ENCODE measurements at places on chromosomes 3 and 15.

DNA sequence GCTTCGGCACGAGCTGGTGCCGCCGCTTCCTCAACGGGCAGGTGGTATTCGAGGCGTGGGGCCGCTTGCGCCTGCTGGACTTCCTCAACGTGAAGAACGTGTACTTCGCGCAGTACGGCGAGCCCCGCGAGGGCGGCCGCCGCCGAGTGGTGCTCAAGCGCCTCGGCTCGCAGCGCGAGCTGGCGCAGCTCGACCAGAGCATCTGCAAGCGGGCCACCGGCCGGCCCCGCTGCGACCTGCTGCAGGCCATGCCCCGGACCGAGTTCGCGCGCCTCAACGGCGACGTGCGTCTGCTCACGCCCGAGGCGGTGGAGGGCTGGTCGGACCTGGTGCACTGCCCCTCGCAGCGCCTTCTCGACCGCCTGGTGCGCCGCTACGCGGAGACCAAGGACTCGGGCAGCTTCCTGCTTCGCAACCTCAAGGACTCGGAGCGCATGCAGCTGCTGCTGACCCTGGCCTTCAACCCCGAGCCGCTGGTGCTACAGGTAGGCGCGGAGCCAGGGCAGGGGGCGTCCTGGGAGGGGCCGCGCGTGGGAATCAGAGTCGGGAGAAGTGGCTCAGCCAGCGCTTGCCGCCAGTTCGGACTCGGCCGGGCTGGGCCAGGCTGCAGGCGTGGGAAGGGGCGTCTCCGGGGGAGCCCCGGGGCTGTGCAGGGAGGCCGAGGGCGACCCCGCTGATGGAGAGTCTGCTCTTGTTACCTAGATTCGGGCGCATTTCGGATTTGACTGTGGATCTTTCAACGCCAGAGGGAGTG lies 1.1 kb downstream of the DIPK2A start:
- peak; percentile 83 for DNase-seq

DNA sequence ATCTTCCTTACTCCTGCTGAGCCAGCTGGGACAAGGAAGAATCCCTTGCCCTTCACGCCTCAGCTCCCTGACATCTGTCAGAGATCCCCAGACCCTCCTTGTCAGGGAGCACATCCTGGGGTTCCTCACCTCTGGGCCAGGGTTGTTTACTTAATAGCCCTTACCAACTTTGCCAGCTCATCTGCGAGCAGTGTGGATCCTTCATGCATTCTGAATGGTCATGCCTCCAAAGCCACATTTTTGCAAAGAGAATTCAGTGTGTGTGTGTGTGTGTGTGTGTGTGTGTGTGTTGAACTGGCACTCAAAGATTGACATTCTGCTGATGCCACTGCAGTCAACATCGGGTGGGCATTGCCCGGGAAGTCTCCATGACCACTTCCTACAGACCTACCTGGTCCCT lies 112.6 kb downstream of the SLC49A4 start:
- no peak for DNase-seq

GRCh38 chr15:80866936-80867335 lies 87.8 kb downstream of the CEMIP start:
- DNase-seq: no peak

- DNase-seq: no peak
Observed at GRCh38 chr15:68829068-68829467, 8.4 kb upstream of the ANP32A start.

DNA sequence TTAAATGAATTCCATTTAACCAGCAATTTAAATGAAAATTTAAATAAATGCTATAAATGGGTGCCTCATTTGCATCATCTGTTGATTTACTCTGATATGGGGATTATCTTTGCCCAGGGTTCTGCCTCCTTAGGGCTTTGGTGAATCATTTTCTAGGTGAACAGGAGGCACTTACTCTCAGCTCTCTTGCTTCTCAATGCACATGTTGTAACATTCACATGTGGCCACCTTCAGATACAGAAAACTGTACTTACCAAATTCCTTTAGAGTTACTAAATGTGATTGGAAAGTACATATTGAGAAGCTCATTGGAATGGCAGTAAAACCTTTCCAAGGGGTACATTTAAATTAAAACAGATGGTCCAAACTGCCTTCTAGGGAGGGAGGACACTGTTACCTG lies 20.8 kb downstream of the GADL1 start:
- peak; percentile 82 for DNase-seq

- DNase-seq: no peak
Observed at GRCh38 chr3:242602-243355, 46.2 kb downstream of the CHL1 start.

- DNase-seq: peak; percentile 86
Observed at GRCh38 chr3:150238995-150239619, 169.0 kb upstream of the TSC22D2 start.

DNA sequence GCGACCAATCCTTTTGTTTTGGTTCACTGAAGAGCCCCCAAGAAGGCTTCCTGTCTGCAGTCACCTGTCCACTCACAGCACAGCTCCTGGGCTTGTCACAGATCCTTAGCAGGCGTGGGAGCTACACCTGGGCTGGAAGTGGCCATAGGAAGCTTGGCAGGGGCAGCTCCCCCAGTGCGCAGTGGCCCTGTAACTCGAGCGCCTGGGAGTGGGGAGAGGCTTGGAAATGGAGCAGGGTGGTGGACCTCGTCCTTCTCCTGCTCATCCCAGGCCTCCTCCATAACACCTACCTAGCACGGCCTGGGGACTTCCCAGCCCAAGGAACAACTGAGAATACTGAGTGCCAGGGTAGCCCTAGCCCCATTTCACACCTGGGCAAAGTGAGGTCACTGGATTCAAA lies 19.3 kb upstream of the TGM5 start:
- no peak for DNase-seq

DNA sequence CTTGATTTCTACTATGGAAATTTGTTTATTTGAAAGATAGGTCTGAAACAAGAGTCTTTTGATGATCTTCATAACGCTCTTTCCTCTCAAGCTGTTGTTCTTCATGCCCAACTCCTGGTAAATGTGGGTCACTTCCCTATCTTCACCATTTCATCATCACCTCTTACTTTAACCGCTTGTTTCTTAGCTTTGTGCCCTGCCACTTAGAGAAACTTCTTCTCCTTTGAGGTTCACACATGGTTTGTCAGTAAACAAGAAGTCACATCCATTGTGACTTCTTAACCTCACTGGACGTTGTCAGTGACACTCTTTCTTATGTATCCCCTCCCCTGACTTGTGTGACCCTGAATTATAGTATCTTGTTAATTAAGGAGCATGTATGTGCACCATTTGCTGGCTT lies 16.9 kb upstream of the P2RY13 start:
- no peak for DNase-seq

DNA sequence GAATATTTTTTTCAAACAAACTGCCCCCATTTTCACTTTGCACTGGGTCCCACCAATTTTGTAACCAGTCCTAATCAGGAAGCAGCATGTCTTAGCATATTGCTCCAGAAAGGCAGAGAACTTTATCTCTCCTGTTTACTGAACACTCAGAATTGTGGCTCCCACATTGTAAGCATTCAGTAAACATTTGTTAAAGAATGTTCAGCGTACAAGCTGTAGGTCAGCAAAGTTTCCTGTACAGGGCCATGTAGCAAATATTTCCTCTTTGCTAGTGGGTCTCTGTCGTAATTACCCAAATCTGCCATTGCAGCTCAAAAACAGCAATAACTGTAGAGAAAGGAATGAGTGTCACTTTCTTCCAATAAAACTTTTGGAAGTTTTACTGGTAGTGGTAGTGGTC lies 393.3 kb downstream of the GRM7 start:
- DNase-seq: no peak

- no peak for DNase-seq
Observed at GRCh38 chr3:23712656-23713559, 92.8 kb upstream of the UBE2E1 start.

- no peak for DNase-seq
Observed at GRCh38 chr3:4375911-4376310, 72.7 kb downstream of the SETMAR start.

DNA sequence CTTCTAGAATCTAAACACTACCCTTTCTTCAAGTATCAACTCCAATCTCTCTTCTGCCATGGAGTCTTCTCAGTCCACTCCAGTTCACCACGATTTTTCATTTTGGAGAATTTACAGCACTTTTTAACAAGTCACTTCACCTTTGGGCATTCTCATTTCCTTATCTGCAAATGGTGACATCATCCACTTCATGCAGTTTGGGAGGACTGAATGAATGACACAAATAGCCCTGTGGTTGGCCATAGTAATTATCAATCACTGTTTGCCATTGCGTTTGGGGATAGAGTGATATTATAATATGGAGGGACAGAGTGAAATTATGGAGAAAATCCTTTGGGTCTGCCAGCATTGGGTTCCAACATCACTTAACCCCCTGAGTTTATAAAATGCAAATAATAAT lies 38.0 kb upstream of the TM4SF1 start:
- DNase-seq: no peak

GRCh38 chr15:60079210-60079609 lies 75.1 kb downstream of the FOXB1 start:
- DNase-seq: no peak

DNA sequence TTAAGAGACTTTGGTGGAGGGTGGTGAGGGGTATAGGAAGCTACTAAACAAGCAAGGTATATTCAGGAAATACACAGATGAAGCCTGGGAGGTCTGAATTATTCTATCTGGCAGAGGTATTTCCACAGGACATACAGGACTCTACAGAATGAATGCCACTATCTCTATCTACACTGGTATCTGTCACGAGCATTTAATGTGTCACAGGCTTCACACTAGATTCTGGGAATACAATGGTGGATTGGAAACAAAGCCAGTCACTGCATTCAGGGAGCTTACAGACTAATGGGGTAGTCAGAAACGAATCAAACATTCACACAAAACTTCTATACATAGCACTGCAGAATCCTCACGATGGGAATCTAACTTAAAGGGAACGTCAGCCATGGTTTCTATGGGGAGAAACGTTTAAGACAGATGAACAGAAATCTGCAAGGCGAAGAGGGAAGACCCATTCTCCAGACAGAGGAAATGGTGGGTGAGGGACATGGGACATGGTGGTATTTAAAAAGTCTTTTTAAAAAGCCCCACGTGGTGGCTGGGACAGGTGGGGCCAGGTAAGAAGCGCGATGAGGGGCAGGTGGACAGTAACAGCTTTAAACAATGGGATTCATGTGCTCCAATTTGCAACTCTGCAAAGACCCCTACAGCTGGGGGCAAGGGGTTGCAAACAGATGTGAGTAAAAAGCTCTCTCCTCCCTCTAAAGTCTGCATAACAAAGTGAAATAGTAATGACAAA lies 16.5 kb downstream of the LRIG1 start:
- no peak for DNase-seq

GRCh38 chr3:125072749-125073389 lies 17.1 kb upstream of the HEG1 start:
- DNase-seq: no peak

- DNase-seq: no peak
Observed at GRCh38 chr3:196471551-196471950, 32.0 kb downstream of the RNF168 start.

DNA sequence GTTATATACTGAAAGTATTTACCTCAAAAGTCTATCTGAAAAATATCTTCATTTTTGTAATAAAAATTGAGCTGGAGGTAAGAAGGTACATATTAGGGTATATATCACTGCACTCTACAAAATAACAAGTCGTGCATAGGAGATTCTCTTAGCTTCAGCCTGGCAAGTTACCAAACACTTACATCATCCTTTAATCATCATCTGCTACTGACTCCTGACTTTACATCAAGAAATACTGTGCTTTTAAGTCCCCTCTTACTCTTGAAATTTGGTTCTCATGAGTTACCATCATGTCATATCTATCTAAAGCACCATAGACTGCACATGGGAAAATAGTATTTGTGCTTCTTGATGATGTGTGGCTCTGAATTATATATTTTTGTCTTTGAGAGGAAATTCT lies 50.8 kb downstream of the LYSMD4 start:
- no peak for DNase-seq

DNA sequence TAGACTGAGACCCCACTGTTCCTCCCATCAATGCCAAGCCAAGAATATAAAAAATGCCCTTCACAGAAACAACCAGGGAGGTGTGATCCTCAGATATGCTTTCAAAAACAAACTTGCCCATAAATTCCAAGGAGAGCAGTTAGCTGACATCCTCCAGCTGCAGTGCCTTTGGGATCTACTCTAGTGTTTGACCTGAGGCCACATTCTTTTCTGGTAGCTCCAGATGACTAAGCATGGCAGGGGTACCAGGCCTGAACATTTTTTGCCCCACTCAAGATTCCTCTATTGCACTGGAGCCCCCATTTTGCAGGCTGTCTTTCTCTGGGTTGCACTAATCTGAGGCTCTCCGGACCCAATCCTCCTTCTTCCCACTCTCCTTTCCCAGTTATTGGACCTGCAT lies 27.9 kb upstream of the ACP3 start:
- DNase-seq: no peak

DNA sequence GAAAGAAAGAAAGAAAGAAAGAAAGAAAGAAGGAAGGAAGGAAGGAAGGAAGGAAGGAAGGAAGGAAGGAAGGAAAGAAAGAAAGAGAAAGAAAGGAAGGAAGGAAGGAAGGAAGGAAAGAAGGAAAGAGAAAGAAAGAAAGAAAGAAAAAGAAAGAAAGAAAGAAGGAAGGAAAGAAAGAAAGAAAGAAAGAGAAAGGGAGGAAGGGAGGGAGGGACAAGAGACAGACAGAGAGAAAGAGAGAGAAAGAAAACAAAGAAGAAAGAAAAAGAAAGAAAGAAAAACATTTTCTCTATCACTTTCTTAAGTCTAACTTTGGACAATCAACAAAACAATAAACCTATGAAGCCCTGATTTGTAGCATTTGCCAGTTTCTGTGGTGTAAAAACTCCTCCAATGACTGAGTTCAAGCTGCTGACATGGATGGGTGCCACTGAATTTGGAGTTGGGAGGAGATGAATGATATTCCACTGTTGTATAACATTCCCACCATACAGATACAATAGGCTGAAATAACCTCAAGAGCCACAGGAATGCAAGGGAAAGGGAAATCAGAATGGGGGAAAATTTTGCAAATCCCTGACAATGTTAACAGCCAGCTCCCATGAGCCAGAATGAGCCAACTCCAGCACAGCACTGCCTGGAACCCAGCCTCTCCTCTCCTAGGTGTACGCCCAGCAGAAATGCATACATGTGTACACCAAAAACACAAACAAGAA lies 15.0 kb upstream of the RTP3 start:
- DNase-seq: no peak

Data from NCI-H526 treated with DMSO at 0.1 percent for 48 hours (cell line).